ENCODE measurements at places on chromosomes 11 and 22.

DNA sequence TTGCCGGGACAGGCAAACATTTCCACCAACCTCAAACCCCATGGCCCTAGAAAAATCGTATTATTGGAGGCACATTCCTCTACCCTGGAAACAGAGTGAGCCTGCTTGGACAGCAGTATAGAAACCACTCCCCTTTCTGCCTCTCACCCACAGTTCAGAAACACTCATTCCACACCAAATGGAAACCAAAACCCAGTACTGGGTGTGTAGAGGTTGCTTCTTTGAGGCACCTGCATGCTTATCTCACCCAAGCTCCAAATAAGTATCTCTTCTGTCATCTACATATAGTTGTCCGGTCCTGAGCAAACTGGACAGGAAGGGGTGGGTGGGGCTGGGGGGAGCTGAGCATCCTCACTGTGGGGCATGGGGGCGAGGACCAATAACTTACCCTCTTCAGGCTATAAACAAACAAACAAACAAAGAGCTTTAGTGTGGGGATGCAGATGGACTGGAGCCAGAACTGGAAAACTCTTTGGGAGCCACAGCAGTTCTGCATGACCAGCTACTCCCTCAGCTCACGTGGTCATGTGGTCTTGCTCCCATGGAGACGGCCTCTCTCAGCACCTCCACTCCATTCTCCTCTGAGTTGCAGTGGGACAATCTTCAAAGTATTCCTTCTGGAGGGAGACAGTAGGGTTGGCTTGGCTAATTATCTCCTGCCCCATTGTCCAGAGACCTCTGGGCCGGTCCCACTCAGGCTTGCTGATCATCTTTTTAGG lies 1.0 kb upstream of the PLAAT2 start:
- peak; percentile 43 for DNase-seq

- no peak for DNase-seq
Observed at GRCh38 chr11:1150769-1151365, 6.9 kb upstream of the MUC5AC start.

GRCh38 chr11:103803062-103803461 lies 233.4 kb upstream of the DDI1 start:
- no peak for DNase-seq

DNA sequence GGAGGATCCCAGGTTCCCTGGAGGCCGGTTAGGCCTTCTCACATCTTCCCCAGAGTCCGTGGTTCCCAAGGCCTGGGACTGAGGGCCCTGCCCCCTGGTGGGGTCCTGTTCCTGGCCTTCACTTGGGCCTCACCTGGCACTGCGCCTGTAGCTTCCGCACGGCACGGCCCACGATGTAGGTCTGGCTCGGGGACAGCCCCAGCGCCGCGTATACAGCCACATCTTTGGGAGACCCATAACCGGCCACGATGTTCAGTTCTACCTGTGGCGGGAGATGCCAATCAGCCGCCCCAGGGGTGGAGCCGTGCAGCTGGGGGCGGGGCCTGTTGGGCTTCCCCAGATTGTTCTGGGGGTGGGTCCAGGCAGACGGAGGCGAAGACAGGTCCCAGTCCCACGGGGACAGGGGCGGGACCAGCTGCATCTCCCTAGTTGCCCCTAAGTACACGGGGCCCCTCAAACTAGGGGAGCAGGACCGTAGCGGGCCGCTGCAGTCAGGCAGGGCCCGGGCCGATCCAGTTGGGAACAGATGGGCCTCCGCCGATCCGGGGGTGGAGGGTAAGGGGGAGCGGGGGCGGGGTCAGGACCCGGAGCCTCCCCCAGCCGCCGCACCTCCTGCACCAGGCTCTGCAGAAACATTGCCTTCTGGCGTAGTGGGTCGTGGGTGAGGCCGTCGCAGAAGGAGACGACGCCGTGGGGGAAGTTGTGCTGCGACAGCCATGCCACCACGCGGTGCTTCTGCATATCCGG lies 10.1 kb downstream of the AIP start:
- no peak for DNase-seq

DNA sequence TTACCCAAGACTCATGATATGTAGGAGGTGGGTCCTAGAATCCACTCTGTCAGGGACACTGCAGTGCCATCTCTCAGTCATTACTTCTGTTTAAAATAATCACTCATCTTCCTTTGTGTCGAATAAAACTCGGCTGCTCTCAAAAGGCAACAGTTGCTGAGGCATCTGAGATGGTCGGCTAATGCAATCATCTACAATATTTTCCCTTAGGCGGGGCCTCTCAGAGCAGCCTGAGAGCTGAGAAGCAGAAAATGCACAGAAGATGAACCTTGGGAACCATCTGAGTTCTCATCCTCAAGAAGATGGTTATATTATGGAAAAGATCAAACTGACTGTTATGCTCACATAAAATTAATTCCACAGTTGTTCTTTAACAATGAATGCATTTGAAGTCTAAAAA lies 1518.2 kb upstream of the TENM4 start:
- no peak for DNase-seq

DNA sequence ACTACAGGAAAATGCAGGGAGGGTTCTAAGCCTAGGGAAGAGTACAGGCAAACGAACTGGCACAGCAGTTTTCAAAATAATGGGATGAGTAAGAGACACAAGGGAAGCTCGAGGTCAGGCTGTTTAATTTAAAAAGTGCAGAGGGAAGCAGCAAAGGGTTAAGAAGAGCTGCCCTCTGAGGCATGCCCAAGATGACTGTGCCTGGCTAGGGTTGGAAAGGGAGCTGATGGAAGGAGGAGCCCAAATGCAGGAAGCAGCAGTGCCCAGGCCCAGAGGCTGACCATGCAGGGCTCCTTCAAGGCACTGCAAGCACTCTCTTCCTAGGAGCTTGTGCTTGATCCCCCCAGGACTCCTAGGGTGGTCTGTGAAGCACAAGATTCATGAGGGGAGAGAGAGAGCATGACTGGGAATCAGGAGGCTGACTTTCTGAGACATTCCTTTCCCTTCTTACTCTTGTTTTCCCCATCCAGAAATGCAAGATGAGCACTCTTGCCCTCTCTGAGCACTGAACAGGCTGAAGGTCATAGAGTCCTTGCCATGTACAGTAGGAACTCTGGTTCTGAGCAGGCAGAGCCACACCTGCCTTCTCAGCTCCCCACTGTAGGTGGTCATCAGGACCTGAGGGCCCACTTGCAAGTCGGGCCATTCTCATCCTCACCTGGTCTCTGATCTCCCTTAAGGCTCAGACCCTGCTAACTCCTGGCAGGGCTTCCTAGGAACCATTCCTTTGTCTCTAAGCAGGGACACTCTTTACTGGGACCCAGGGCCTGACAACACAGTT lies 46.7 kb upstream of the DRD2 start:
- no peak for DNase-seq

GRCh38 chr22:42925598-42925997 lies 68.5 kb upstream of the ARFGAP3 start:
- DNase-seq: no peak

DNA sequence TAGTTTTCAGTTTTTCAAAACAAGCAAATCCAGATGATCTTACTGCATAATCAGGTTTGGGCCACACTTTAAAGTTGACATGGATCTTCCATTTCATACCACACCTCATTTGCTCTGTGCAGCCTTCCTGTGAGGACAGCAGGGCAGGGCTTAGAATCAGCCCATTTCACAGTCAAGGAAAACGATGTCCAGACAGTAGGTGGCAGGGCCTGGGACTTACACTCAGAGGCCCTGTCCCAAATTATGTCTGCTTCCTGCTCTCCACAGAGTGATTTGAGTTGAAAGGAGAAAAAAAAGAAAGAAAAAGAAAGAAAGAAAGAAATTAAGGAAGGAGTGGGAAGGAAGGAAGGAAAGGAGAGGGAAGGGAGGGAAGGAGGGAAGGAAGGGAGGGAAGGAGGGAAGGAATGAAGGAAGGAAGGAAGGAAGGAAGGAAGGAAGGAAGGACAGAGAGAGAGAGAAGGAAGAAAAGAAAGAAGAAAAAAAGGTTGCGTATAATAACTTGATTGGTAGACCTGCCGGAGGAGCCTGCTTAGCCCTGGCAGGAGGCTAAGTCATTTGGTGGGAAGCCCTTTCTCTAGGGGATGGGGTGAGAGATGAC lies 23.6 kb downstream of the TSKU start:
- no peak for DNase-seq

DNA sequence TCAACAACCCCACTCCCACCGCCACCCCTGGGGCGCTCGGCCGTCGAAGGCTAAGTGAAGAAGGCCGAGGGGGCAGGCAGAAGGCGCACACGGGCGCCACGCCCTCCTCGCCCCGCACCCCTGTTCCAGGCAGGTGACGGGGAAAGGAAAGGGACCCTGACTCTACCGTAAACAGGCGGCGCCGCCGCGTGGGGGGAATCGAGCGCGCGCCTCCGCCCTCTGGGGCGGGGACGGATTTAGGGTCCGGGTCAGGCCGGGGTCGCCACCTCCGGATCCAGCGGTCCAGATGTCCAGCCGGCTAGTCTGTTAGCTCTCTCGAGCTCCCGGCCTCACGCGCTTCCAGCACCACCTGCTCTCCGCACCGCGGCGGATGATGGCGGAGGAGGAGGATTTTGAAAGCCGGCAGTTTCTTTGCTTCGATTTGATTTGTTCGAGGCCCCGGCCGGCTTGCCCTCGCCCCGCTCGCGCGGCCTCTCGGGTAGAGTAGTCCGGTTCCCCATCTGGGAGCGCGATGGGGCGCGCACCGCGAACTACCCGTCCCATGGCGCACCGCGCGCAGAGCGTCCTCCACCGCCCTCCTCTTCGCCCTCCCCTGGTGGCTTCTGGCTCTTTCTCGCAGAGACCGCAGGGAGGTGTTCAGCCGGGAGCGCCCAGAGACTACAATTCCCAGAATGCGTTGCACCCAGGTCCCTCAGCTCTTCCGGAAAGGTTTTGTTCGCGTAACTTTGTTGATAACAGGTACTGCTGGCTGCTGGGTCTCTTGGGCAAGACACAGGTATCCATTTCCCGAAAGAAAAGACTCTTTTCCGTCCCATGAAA lies at the start of gene RANGAP1:
Gene RANGAP1 (minus strand): TSS at position 368 of the 819 bp plus-strand sequence. CDS start 5,143 bp downstream, outside the sequence.
- peak; percentile 98 for DNase-seq

DNA sequence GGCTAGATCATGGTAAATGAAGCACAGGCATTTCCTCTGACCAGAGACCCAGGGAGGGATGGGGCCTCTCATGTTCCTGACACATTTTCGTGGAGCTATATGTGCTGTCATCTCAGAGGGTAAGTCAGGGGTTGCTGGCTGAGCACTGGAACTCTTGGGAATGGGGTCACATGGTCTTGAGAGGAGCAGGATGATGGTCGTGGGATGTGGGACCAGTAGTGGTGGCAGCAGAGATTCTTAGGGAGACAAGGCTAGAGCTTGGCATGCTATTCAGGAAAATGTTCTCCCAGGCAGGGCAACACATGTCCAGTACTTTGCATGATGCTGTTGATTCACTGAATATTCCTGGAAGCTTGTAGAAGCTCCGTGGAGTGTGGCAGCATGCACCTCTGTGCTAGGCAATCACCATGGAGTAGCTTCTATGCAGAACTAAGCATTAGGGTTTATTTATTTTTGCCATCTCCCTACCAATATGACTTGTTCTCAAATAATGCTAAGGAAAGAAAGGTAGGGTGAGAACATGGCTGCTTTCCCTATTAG lies 31.4 kb upstream of the TTC12 start:
- no peak for DNase-seq

GRCh38 chr22:25896098-25896497 lies 154.1 kb downstream of the MYO18B start:
- DNase-seq: no peak

- no peak for DNase-seq
Observed at GRCh38 chr11:86067851-86068137, 1.1 kb downstream of the PICALM start.

GRCh38 chr11:94705891-94706615 lies 62.1 kb upstream of the AMOTL1 start:
- DNase-seq: no peak

DNA sequence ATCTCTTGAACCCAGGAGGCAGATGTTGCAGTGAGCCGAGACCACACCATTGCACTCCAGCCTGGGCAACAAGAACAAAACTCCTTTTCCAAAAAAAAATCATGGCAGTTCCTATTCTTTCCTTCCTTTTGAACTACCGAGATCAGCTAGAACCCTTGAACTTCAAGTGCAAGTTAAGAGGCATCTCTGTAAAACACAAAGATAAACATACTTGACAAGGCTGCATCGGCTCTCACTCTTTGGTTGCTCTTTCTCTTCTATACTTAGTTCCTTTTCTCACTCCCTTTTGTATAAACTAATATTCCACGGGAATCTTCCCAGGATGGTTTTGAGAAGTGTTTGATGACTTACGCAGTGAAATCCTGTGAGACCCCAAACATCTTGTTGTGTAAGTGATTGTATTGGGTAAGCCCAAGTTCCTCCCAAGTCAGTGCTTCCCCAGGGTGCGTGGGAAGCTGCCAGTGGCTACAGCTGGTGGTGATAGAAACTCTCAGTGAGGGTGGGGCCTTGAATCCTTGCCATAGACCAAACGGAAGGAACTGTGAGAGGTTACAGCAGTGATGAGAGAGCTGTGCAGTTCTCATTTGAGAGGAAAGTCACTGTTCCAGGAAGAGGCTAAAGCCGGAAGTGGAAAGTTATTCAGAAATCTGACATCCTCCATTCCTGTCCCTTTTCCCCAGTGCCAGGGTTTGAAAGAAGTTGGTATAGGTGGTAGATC lies 24.1 kb upstream of the CDC42EP2 start:
- DNase-seq: no peak

DNA sequence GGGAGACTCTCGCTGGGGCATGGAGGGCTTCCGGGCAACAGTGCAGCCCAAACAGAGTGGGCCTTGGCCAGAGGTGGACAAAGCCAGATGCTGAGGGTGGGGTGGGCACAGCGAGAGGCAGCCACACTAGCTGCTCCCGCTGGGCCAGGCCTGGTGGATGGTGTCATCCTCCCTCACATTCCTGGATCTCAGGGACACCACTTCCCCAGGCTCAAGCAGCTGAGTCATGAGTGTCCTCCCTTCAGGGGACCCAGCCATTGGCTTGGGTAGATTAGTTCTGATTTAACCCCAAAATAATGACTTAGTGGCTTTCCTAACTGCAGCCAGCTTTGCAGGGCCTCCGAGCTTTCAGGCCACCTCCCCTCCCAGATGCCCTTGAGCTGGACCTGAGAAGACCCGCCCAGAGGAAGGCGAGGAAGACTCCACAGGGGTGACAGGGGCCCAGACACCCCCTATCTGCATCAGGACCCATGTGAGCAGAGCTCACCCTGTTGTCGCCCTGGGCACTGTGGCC lies 25.9 kb upstream of the WNT7B start:
- DNase-seq: no peak

- no peak for DNase-seq
Observed at GRCh38 chr11:17992916-17993315, 19.9 kb downstream of the SERGEF start.

DNA sequence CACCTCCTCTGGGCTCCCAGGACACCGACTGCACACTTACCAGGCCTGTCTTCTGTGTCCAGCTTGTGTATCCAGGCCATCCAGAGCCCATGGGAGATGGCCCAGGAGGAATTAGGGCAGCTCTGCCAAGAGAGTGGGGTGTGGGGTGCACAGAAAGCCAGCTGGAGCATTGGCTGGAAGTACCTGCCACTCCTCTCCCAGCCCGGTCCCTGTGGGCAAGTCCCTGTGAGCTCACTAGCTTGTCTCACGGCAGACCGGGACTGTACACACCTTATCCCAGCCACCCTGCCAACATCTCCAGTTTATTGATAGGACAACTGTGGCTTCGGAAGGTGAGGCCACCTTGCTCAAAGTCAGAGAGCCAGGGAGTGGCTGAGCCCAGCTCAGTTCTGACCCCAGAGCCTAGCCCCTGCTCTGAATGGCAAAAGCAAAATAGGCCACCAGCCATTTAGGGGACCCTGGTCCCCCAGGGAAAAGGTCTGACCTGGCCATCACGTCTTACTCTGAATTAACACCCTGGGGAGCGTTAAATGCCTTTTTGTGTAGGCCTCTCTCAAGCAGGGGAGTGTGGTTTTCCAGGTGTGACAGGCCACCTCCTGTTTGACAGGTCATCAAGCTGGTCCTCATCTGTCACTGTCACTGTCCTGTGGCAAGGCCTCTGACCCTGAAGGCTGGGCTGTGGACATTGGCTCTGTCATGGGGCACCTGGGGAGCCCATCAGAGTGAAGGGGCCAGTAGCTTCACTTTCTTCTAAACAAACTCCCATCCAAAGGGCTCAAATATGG lies 15.1 kb downstream of the UQCR10 start:
- no peak for DNase-seq

Measured in activated naive CD4-positive, alpha-beta T cell treated with anti-CD3 and anti-CD28 coated beads, Interleukin-2, amount 50 U/mL, for 72 hours (primary cell).